SW 1271 (cell line): ENCODE measurements at places on chromosomes 7 and 10.

DNA sequence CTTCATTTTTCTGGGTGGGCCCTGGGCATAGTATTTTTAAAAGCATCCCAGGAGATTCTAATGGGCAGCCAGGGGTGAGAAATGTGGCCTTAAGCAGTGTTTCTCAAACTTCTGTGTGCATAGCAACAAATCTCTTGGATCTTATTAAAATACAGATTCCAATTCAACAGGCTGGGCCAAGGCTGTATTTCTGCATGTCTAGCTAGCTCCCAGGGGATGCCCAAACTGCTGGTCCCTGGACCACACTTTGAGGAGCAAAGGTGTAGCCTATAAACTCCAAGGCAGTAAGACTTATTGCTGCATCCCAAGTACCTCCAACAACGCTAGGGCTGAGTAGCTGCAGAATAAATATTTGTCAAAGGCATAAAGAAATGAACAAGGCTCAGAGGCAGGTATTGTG is 292.9 kb upstream of the ZMIZ1 start:
- no peak for DNase-seq

DNA sequence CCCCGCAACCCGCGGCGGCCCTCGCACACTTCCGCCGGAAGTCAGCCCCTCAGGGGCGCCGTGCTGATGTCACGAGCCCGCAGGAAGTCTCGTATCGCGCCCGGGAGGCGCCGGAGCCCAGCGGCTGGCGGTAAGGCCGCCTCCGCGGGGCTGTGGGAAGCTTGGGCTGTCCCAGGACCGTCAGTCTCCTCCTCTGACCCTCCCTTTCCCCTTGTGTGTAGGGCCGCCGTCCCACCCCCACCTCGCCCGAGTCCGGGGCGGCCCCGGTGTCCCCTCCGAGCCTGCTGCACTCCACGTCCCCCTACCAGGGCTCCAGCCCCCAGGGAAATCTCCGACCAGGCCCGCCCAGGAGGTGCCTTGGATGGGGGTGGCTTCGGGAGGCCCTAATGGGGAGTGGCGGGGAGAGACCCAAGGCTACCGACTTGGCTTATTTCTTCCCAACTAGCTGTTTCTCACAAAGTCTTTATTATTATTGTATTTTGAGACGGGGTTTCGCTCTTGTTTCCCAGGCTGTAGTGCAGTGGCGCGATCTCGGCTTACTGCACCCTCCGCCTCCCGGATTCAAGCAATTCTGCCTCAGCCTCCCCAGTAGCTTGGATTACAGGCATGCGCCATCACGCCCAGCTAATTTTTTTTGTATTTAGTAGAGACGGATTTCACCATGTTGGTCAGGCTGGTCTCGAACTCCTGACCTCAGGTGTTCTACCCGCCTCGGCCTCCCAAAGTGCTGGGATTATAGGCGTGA is at the start of gene ZDHHC4:
Gene ZDHHC4, plus strand, starts transcription at position 86 of the 745 bp plus-strand sequence. CDS start 3,108 bp downstream, outside the sequence.
- peak; percentile 90 for DNase-seq

DNA sequence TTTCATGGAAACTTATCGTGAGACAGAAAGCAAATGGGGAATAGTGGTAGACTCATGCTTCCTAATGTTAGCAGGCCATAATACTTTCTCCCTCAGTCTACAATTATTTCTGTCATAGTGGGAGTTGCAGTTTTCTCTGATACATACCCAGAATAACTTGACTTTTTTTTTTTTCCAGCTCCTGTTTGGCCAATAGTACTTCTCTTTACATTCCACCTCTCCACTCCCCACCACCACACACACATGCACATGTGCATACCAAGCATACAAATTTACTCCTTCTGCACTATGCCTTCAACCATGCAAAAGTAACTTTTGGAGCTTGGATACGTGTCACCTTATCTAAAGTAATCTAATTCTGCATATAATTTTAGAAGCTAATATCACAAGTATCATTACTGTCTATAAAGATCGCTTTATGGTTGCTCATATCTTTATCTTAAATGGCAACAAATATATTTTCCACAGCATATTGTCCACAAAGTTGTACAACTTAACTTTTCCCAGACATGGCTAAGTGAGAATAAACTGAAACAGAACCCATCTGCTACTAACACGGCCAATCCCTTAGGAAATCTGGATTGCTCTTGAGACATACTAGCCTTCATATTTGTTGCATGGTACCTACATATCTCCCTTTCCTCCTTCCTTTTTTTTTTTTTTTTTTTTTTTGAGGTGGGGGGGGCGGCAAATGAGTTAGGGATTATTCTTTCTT is 49.0 kb downstream of the TES start:
- DNase-seq = no peak

- no peak for DNase-seq
Observed at GRCh38 chr7:127922656-127923055, 108.6 kb downstream of the LRRC4 start.

- DNase-seq = no peak
Observed at GRCh38 chr10:97150013-97150595, 35.7 kb downstream of the SLIT1 start.

GRCh38 chr7:93578762-93579161 is 4.2 kb upstream of the CALCR start:
- no peak for DNase-seq

- no peak for DNase-seq
Observed at GRCh38 chr10:61064356-61064755, 120.4 kb upstream of the RHOBTB1 start.

DNA sequence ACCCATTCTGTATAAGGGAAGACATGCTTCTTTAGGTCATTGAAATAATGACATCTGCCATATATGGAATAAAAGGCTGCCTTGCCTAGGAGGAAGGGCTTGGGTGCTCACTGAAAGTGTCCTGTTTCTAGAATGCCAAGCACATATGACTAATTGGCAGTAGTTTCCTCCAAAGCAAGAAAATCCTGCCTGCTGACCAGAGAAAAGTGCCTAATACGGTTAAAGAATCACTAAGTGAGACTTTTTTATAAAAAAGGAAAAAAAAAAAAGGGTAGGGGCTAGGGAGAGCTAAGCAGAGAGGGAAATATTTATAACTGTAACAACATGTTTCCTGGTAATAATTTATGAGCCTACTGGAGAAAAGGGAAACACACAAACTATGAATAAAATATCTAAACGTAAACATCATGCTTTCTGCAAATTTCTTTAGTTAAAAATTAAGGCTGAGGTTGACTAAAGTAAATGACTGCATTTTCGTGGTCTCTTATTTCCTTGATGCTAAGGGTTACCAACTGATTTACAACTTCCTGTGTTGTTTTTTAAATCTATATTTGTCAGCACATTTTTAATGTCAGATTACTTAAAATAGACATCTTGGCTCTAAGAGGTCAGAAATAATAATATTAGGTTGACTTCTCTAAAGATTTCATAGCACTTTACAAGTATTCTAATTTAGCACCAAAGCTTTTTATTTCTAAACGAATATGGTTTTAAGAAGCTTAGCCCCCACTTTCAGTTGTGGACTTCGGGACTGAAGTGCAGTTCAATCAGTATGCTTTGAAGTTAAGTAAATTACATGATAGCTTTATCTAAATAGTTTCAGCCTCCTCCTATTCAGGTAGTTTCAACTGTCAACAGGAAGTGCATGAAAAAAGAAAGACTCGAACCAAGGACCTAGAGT is 89.6 kb downstream of the CABCOCO1 start:
- DNase-seq = no peak

- DNase-seq = no peak
Observed at GRCh38 chr7:114141415-114141814, 222.6 kb upstream of the PPP1R3A start.

DNA sequence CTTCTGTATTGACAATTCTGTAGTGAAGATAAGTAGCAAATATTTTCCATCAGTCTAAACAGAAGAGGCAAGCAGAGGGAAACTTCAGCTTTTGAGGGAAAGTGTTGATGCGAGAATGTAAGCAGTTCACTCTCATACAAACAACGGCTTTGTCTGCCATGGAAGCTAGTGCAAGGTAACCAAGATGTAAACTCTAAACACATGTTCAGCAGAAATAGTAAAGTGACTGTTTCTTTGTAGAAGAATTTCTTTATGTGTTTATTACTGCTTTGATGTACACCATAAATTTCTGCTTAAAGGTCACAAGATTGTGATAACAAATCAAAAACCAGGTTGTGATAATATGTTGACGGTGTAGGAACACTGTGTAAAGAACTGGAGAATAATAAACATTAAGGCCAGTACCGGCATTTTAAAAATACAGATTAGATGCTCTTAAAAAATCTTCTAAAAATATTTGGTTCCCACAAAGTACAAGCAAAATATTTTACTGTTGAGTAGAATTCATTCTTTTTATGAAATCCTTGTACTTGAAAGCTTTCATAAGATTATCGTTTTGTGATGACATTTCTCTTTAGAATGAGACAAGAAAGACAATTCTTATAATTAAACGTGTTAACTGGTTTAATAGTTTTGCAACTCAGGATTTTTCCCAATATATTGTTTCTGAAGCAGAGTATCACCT is 34.2 kb downstream of the SEMA3C start:
- no peak for DNase-seq

DNA sequence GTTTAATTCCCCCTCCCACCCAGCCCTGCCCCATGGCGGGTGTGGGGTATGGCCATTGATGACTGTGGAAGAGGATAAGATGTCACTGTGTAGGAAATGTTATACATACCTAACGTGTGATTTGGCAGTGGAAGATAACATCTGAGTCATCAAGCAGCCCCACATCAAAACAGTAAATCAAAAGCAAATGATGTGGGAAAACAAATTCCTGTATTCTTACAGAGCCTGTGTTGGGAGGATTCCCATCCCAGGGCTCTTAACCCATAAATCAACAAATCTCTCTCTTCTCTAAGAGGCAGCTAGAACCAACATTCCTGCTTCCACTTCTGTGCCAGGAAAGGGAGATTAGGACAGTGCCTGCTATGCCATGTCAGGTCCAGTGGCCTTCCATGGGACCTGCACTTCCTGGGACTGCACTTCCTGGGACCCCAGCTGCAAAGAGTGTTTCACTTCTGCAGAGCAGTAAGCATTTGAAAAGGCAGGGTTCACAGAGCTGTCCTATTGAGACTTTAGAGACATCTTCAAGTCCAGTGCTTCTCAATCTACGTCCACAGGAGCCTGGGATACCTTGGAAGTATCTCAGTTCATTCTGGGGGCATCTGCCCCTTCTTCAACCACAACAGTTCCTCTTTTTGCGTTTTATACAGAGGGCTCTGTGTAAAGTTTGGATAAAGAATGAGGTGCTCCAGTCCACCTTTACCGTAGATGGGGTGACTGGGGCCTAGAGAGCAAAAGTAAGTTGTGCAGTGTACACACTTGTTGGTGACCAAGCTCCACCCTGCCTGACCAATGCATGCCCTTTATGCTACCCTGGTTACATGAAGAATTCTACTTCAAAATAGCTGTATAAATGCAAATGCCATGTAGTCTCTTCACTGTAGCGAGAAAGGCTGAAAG is 45.7 kb downstream of the ATXN7L1 start:
- DNase-seq = peak; percentile 85

- DNase-seq = no peak
Observed at GRCh38 chr10:69835875-69836730, 34.4 kb downstream of the COL13A1 start.

- no peak for DNase-seq
Observed at GRCh38 chr10:86759073-86759672, 2.8 kb downstream of the BMPR1A start.

DNA sequence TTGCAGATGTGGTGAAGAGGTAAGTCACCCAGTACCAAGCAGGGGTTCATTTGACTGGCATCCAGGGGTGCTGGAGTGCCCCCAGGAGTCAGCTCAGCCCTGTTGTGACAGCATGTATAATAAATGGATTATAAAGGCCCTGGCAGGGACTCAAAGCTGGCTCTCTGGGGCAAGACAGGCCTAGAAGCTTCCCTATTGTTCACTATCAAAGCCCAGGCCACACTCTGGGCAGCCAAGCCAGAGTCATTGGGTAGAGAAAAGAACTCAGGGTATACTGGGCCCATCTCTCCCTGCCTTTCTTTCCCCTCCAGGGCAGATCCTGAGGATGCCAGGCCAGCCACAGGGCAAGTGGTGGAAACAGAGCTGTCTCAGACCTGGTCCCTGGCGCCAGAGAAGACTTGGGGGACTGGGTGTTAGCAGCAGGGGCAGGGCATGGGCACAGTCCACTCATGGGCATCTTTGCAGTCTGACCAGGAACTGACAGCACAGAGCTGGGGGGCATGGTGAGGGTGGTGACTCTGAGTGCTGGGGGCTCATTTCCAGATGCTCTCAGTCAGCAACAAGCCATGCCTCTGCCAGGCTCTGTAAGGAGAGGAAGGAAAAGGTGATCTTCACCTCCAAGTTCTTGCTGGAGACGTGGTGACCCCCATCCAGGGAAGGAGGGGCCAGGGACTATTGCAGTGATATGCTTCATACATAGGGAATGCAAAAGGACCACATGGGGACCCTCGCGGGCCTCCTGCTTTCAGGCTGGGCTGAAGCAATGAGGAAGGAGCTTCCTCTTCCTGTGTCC is 11.7 kb downstream of the RBP3 start:
- no peak for DNase-seq

DNA sequence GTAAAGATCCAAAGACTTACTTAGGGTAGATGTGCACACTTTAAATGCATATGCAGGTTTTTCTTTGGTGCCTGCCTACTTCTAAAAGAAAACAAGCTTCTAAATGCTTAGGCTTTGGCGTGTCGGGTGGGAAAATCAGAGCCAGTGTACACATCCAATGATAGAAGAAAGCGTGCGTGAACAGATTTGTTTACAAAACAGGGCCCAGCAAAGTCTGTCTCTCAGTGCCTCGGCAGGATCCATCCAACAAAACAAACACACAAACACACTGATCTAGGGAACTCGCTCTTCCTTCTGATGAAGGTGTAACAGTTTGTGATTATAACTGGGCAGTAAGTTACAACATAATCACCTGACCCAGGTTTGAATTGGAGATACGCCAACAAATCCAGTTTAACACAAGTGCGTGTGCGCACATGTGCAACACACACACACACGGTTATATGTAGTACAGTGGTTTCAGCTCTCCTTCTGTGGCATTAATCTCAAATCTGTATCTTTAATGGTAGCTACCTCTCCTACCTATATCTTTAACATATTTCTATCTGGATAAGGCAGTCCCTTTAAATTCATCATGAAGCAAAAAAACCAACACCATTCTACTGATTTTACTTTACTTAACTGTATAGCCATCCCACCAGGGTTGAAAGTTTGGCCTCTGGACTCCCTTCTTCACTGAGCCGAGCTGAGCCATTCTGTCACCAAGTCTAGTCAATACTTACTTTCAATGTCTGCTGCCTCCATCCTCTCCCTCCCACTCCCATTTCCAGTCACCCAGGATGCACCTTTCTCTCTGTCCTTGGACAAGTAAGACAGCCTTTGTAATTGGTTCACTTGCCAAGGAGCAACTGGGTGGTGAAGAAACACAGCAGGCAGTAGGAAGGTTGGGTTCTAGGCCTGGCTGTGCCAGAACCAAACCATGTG is 184.4 kb upstream of the KLF14 start:
- no peak for DNase-seq

- no peak for DNase-seq
Observed at GRCh38 chr7:132817949-132818348, 241.7 kb upstream of the PLXNA4 start.

GRCh38 chr7:2099048-2099957 is 133.4 kb downstream of the MAD1L1 start:
- no peak for DNase-seq

DNA sequence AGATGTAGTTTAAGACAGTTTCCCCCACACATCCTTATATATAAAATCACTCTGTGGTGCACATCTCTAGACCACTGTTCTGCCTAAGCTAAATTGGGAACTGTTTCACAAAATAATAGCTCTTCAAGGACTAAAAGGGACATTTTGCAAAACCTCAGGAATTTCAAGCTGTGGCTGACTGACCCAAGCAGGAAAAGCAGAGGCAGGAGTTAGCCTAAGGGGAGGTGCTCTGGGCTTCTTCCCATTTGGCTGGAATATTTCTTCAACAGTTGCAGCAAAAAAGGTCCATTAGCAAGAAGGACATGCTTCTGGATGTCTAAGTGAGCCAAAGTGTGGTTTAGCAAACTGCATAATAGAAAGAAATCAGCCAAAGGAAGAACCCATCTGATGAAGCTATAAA is 551.2 kb upstream of the ANKRD30A start:
- no peak for DNase-seq
